ENCODE measurements at places on chromosomes 2 and 18.

DNA sequence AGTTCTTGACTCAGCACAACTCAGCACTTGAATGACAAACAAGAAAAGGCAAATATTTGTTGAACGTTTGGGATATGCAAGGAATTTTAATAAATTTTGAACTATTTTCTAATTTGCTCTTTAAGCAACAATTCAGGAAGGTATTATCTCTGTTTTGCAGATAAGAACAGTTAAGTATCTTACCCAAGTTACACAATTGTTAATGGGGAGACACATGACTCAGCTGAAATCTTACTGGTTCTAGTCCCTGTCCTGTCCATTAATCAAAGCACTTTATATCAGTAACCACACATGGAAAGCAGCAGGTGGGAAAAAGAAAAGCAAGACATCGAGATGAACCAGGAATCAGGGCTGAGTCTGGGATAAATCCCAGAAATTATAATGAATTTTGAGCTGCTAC, 493.9 kb upstream of the PIK3C3 start:
- DNase-seq = no peak

GRCh38 chr2:133968446-133968845, 285.4 kb upstream of the MGAT5 start:
- DNase-seq = no peak

DNA sequence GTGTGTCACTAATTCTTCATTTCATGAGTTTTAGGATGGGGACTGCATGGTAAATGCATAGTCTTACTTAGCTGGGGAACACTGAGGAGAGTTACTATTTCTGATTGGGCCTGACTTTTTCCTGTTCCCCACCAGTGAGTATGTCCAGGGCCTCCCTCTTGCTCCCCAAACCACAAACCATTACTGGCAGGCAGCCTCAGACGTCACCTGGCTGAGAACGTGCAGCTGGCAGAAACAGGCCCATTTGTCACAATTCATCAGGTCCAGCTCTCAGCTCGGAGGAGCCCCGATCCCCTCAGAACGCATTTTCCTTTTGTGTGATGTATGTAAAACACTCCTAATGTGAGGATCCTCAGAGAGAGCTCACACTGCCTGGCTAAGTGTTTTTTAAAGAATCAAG, 71.7 kb upstream of the SIX3 start:
- no peak for DNase-seq

GRCh38 chr2:424306-425171, 136.6 kb upstream of the ALKAL2 start:
- DNase-seq = no peak

- DNase-seq = no peak
These were observed 88.2 kb downstream of the LONRF2 start for GRCh38 chr2:100234141-100234540.

DNA sequence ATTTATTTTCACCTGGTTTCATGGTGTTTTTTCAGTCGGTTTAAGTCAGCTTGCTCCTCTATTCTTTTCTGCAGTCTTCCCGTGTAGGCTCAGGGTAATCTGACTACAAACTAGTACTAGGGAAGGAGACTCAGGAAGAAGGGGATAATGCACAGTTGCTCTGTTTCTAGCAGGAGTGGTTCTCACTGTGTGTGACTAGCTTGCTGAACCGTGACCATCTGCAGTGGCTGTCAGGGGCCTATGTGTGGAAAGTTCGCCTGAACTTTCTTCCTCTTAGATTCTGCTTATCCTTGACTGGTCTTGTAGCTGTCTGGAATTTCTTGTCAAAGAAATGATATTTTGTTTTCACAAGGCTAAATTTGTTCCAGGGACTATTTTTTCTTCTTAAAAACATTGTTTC, 46.3 kb upstream of the AQP4 start:
- no peak for DNase-seq

- peak; percentile 76 for DNase-seq
These were observed 885 bp upstream of the DSEL start for GRCh38 chr18:67517444-67517765.

DNA sequence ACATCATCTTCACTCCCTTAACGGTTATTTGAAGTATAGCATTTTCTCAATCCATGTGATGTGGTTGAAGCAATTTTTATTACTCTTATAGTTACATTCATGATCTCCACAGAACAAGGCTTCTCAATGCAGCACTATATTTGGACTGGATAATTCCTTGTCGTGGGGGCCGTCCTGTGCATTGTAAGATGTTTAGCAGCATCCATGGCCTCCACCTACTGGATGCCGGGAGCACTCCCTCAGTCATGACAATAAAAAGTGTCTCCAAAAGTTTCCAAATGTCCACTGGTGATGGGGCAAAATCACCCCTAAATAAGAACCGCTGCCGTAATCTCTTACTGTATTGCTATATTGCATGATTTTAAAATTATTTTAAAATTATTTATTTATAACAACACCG, 110.6 kb upstream of the DDX18 start:
- DNase-seq = no peak

- DNase-seq = no peak
These were observed 19.5 kb downstream of the LIPG start for GRCh38 chr18:49581371-49581770.

DNA sequence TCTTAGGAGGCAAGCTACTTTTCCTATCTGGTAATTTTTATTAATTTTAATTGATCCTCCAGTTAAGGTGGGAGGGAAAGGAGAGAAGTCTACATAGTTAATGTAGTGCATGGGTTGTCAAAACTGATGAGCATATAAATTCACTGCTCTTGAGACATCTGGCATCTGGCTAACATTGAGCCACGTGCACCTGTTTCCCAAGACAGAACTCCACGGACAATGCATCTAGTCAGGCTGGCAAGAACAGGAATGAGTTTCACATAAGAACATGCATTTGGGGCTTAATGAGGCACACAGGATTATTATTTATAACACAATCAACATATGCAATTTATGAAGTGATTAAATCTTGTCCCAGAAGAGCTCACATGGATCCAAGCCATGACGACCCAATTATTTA, 16.2 kb upstream of the RAB1A start:
- DNase-seq = no peak

- DNase-seq = no peak
These were observed 30.3 kb downstream of the COLEC11 start for GRCh38 chr2:3625186-3625585.

DNA sequence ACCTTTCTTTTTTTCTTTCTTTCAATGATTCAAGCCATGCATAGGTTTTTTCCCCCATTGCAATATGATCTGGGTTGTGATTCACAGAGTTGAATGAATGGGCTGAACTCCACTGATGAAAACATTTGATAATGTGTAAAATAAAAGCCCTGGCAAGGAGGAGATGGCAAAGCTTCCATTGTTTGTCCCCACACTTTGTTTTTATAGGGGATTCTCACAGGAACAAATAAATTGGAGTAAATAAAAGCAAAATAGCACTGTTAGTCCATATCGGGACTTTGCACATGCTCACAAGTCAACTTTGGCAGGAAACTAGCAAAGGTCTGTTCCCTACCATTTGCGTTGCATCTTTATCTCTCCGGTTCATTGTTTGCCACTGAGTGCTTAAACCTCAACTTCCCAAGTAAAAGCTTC, 55.7 kb downstream of the MEIS1 start:
- DNase-seq = no peak

GRCh38 chr18:35095983-35096676, 54.9 kb downstream of the MAPRE2 start:
- DNase-seq = no peak

GRCh38 chr2:121260370-121261154, 24.4 kb downstream of the TFCP2L1 start:
- no peak for DNase-seq

DNA sequence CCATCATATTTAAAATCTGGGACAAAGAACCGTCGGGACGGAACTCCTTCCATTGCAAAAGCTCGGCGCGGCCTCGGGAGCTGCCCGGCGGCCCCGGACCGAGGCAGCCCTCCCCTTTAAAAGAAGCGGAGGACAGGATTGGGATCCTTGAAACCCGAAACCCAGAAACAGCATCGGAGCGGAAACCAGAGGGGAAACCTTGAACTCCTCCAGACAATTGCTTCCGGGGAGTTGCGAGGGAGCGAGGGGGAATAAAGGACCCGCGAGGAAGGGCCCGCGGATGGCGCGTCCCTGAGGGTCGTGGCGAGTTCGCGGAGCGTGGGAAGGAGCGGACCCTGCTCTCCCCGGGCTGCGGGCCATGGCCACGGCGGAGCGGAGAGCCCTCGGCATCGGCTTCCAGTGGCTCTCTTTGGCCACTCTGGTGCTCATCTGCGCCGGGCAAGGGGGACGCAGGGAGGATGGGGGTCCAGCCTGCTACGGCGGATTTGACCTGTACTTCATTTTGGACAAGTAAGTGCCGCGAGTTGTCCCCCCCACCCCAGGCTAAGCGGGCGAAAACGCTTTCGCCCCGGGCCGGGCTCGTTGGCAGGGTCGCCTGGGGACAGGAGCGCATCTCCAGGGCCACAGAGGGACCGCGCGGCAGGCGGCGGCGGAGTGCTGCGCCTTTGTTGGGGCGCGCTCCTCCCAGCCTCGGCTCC, at the start of gene ANTXR1:
Gene ANTXR1 (plus strand): TSS at position 38 of the 698 bp plus-strand sequence. CDS start 321 bp downstream, at position 359.
- DNase-seq = peak; percentile 61

- no peak for DNase-seq
These were observed 44.8 kb downstream of the POLE4 start for GRCh38 chr2:75003276-75003675.

- no peak for DNase-seq
These were observed 90.3 kb upstream of the TMEM17 start for GRCh38 chr2:62596061-62596921.

DNA sequence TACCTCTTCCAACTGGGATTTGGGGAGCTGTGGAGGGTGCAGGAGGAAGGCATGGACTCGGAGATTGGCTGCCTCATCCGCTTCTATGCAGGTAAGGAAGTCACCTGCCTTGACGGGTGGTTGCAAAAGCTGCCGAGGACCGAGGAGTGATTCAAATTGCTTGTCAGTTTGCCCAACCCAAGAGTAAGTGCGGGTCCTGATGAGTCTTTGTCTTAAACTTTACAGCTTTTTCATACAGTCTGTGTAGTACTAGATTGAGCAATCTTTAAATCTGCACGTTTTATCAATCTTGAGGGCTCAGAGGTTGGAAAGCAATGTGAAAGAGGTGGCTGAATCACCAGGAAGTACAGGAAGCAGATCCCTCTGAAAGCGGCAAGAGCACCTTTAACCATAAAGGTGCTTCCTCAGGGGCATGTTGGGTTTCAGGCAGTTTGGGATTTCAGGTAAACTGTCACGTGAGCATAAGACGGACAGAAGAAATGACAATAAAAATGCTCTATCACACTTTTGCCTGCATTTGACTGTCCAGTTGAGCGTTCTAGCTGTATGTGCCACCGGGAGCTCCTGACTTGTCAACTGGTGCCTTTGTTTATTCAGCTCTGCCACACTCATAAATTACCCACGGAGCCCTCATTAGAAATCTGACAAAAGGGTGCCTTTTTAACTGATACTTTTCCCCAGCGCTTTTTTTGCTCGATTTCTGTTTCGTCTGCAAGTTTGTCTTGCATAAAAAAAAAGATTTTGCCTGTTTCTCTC, 2.0 kb downstream of the PHLPP1 start:
- peak; percentile 65 for DNase-seq

GRCh38 chr2:163949693-163950092, 213.9 kb upstream of the FIGN start:
- DNase-seq = no peak

GRCh38 chr2:38074764-38075506, 1.0 kb downstream of the CYP1B1 start:
- no peak for DNase-seq

DNA sequence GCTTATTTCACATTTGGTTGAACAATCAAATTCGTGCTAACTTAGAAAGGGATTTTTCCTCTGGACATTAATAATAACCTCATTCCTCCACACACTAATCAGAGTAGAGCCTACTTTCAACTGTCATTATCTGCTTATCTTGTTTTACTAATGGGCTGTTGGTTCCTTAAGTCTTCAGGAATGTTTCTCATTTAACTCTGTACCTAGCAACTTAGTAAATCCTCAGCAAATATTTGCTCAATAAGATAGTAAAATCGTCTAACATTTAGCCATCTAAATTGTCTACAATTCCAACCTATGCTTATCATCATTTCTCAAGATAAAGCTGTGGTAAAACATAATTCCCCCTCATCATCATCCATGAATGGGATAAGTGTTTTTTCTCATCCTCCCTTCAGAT, 98.1 kb downstream of the CDH2 start:
- no peak for DNase-seq

DNA sequence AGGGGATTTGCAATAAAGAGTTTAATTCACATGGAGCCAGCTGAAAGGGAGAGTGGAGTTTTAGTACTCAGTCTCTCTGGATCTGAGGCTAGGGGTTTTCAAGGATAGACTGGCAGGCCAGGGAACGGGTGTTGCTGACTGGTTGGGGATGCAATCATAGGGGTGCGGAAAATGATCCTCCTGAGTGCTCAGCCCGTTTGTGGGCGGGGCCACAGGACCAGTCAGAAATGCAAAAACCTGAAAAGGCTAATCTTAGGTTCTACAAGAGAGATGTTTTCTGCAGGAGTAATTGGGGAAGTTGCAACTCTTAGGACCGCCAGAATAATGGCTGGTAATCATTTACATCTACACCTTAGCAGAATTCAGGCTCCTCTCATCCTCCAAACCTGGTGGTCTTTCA, 2.5 kb downstream of the NFU1 start:
- DNase-seq = no peak
